HS-5 (cell line): ENCODE measurements at places on chromosomes 4 and X.

GRCh38 chrX:155954793-155955192, 42.7 kb upstream of the IL9R start:
- no peak for DNase-seq

- DNase-seq, result no peak
Measured at GRCh38 chrX:44433556-44433955, 90.1 kb upstream of the EFHC2 start.

- DNase-seq, result no peak
Measured at GRCh38 chrX:12709047-12709446, 82.2 kb upstream of the PRPS2 start.

GRCh38 chr4:76198411-76199237, 15.0 kb downstream of the SCARB2 start:
- DNase-seq, result no peak

GRCh38 chr4:88533937-88534750, 10.6 kb upstream of the PYURF start:
- peak; percentile 82 for DNase-seq

GRCh38 chr4:88991746-88992145, 65.2 kb downstream of the FAM13A start:
- no peak for DNase-seq

- no peak for DNase-seq
Measured at GRCh38 chrX:24899391-24899790, 116.4 kb downstream of the ARX start.

DNA sequence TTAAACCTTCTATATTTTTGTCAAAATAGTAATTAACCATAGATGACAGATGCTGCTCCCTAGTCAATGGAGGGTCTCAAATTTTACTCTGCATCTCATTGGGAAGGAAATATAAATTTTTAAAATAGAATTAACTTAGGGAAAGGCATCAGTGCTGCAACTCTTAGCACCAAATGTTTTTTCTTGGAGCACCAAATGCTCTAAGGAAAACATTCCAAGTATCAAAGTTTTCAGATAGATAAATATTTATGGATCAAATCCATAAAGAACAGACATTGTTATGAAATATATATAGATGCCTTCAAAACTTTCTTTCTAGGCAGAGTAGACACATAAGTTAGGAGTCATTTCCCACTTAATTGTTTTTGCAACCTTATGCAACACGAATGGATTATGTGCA, 168.7 kb downstream of the ANTXR2 start:
- DNase-seq, result no peak

- DNase-seq, result no peak
Measured at GRCh38 chr4:77601614-77602187, 3.9 kb upstream of the CXCL13 start.

GRCh38 chr4:179182741-179183140, 1740.5 kb upstream of the AGA start:
- DNase-seq, result no peak

DNA sequence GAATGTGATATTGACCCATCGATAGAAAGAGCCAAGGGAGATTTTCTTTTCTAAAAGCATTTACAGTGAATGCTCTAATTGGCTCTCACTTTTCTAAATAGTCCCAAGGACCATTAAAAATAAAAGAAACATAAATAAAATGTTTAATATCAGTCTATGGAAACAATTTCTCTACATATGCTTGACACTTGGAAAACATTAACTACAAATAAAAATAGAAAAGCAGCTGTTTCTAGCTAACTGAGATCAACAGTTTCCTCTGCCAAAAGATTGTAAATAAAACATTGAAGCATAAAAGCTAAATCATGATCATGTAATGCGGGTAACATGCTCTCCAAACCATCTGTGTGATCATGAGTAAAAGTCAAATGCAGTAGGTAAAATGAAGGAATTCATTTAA, 49.7 kb downstream of the CORIN start:
- DNase-seq, result no peak

- DNase-seq, result no peak
Measured at GRCh38 chr4:62482355-62482754, 1282.2 kb downstream of the ADGRL3 start.

- no peak for DNase-seq
Measured at GRCh38 chr4:52877694-52878093, 15.6 kb downstream of the RASL11B start.

DNA sequence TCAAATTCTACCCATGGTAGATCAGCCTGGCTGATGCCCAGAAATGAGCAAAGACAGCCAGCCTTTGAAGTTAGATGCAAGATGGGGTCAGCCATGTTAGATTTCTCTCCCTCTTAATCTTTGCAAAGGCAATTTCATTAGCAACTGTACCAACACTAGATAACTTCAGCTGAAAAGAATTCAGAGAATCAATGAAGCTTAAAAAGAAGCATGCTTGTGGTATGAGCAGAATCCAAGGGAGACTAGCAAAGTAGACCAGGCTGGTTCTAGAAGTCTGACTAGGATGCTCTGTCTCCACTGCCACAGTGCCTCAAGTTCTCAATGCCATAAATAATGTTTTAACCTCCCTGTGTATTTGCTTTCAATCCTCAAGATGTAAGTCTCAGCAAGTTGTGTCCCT, 247.3 kb downstream of the SLC7A11 start:
- DNase-seq, result no peak

GRCh38 chrX:110449312-110449711, 90.7 kb downstream of the RTL9 start:
- no peak for DNase-seq

GRCh38 chr4:33725861-33726260, 2518.5 kb downstream of the ARAP2 start:
- DNase-seq, result no peak

- no peak for DNase-seq
Measured at GRCh38 chrX:149392921-149393320, 112.2 kb downstream of the IDS start.

- DNase-seq, result no peak
Measured at GRCh38 chrX:53940180-53940579, 104.1 kb downstream of the PHF8 start.

DNA sequence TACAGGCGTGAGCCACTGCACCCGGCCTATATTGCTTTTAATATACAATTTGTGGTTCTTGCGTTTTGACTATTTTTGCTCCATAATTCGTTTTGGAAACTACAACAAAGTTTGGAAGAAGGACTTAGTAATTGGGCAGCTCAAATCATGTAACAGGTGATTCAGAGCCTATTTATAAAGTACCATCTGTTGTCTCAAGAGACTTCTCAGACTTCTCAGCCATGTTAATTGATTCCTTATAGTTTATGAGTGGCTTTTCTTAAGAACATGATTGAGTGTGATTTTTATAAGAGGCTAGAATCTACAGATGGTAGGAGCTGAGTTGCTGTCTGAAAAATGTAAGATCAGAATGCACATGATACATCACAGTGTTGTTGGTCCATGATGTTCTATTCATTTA, 240.2 kb downstream of the ADGRL3 start:
- DNase-seq, result no peak

GRCh38 chr4:56757821-56758411, 63.6 kb downstream of the SPINK2 start:
- peak; percentile 79 for DNase-seq

DNA sequence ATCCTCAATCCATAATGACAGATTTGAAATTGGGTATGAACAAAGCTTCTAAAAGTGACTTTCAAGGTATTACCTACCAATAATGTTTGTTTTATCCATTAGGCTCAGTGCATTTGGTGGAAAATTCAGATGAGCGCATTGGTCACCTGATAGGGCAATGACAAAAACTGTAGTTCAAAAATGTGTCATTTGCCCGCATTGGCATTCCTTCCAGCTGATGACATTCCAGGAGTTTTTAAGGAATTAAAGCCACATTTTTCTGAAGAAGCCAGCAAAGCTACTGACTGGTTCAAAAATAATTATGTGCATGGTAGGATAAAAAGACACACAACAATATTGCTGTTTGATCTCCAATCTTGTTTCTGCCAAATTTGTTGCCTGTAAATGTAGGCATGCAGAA, 473.4 kb upstream of the CPEB2 start:
- DNase-seq, result no peak

DNA sequence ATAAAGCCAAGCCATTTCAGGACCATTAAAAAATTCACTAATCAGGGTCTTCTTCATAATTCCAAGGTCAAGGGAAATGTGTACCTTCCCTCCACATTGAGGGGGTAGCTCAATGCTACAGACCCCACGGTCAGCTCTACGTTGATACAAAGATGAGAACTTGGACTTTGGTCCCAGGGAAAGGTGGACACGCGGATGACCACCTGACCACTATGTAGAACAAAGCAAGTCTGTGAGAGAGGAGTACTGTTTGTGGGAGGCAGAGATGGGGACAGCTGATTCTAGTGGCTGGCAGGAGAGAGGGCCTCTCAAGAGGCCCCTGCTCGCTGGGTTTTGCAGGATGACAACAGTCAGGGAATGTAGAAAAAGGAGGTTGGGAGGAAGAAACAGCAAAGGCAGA, 58.0 kb downstream of the SLC2A9 start:
- no peak for DNase-seq

DNA sequence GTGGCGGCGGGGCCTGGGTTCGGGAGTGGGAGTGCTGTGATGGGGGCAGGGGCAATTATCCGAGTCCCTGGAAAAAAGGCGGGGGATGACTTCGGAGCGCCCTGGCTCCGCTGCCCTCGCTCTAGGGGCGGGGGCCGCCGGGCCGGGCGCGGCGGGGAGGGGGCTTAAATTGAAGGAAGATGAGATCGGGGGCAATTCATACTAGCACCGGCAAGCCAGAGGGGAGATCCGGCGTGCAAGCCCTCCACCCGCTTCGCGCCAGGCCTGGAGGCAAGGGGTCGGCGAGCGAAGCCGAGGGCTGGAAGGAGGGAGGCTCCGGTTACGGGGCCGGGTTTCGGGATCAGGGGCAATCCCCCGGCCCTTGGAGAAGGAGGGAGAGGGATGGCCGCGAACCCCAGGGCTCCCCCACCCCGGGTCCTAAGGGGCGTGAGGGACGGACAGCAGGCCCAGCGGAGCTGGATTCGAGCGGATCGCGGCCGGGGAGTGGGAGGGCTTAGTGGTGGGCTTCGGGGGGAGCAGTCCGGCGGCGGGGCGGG, 1.2 kb downstream of the BCORL1 start:
- no peak for DNase-seq

GRCh38 chr4:79991601-79992000, 81.4 kb downstream of the ANTXR2 start:
- no peak for DNase-seq
